B cell (primary cell): ENCODE measurements at places on chromosomes 6 and 20. TPM values are rescaled to one million over a fixed set of nuclear protein-coding genes. Genes with fewer than 3 reads are reported as not detected.

The LST1 gene
- 7.4 and 9.5 TPM in 2 replicates for total RNA-seq

The TRAPPC3L gene
- total RNA-seq = not detected in 2 replicates

The MYL9 gene
- 3.5 and 3.8 TPM in 2 replicates for total RNA-seq

The PRDM13 gene
- not detected in 2 replicates for total RNA-seq

DNA sequence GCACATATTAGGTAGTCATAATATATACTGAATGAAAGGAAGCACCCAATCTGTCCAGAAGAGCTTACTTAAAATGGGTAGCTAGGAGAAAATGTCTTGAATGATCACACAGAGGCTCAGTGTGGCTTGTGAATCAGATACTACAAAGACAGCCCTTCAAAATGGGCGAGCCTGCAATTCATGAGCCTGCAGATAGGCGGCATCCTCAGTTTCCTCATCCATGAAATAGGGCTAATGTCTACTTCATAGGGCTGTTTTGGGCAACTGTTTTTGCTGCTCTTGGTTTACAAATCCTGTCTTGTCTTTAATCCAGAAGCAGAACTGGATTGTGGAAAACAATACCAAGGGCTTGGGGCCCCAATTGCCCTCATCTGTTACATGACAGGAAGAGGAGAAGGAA lies 129.3 kb upstream of the KCNK16 start:
- DNase-seq = no peak

GRCh38 chr6:9890893-9891292 lies 524.0 kb downstream of the TFAP2A start:
- no peak for DNase-seq

DNA sequence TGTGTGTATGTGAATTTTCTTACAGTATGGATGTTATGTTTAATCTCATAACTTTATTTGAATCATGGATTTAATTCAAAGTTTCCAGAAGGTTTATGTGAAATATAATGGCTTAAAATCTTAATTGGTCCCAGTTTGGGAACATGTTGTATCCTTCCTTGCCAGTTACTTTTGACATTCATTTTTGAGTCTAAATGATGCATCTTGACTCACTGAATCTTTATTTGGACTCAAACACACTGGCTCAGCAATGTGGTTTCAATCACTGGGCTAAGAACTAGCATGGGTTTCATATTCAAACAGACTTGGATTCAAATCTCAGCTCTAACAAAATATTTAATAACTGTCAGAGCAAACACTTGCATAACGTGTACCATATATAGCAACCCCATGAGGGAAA lies 25.9 kb upstream of the TFAP2B start:
- no peak for DNase-seq

DNA sequence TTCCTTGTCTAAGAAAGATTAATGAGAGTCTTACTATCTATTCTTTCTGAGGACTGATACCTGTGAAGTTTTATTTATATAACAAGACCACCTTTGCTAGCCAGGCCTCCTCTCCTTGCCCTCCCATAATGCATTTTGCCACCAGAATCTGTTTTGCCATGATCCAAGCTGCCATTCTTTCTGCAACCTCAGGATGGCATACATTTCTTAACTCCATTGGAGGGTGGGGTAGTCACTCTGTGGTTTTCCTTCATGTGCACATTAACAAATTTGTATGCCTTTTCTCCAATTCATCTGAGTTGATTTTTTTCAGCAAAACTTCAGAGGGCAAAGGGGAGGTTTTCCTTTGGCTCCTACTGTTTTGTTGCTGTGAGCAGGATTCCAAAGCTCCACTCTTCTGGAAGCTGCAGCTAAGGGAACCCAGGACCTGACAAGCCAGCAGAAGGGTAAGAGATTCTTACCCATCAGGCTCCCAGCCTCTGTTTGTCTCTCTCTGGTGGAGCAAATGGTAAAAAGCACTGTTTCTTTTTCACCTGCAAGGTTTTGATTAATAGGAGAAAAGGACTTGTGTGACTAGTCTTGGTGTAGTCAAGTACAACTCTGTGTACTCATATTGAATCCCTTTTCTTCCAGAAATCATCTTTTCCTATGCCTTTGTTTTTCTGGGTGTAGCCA lies 26.2 kb upstream of the ENPP4 start:
- no peak for DNase-seq

GRCh38 chr20:3710703-3711483 lies 1.5 kb downstream of the SIGLEC1 start:
- DNase-seq = peak; percentile 73
